ENCODE measurements at places on chromosomes 12 and 14.

DNA sequence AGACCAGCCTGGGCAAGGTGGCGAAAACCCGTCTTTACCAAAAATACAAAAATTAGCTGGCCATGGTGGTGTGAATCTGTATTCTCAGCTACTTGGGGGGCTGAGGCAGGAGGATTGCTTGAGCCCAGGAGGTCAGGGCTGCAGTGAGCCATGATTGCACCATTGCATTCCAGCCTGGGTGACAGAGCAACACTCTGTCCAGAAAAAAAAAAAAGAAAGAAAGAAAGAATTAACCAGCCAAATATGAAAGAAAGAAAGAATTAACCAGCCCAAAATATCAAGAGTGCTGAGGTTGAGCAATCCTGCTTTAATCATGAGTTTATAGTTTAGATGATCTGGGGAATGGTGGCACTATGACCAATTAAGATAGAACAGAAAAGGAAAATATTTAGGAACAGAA, 3.5 kb upstream of the ACTN1 start:
- DNase-seq, result no peak

GRCh38 chr14:82536566-82536965, 1002.9 kb upstream of the SEL1L start:
- DNase-seq, result no peak

DNA sequence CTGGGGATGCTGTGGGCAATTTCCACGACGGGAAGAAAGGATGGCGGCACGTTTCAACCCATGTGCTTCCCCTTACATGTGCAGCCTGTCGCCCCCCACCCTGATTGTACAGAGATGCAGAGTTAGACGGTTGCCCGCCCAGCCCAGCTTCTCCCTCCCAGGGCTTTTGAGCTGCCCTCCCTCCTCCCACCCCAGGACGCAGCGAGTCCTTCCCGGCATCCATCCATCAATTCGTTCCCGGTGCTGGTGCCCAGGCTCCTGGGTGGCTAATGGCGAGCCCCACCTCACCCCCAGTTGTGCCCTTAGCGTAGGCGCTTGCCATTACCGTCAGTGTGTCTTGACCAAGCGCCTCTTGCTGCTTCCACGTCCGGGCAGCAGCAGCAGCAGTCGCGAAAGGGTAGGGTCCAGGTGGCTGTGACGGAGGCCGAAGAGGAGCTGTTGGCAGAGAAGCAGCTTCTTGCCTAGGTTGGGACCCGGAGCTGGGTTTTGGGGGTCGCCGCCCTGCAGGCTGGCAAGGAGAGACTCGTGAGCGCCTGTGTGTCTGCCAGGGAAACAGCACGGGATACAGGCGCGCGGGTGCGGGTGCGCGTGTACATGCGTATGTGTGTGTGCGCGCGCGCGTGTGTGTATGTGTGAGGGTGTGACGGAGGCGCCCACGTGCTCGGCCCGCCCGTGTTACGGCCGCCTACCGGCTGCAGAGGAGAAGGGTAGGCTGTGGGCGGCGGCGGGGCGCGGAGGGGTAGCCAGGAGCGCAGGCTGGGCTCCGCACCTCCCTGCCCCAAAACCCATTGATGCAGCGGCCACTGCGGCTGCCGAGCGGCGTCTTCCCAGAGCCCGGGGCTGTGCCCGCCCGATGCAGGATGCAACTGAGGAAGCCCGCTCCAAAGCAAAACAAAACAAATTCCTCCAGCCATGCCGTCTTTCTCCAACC, at the start of gene SLC6A15:
TSS of gene SLC6A15 (minus strand) at position 602 of the 931 bp plus-strand sequence. CDS start 20,679 bp downstream, outside the sequence.
- DNase-seq, result peak; percentile 53

DNA sequence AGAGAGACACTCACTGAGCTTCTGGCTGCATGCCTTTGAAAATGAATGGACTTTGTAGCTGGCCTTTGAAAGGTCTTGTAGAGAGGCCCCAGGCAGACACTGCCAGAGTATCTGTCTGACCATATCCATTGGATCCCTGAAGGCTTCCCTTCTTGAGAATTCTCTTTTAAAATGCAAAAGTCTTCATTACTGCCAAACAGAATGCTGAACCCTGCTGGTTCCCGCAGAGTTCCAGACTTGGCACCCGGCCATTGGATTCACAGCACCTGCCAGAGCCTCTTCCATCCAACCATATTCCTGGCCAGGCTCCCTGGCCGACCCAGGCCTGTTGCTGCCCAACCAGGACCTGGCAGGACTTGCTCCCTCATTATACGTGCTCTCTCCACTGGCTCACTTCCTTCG, 182.5 kb downstream of the GXYLT1 start:
- no peak for DNase-seq

DNA sequence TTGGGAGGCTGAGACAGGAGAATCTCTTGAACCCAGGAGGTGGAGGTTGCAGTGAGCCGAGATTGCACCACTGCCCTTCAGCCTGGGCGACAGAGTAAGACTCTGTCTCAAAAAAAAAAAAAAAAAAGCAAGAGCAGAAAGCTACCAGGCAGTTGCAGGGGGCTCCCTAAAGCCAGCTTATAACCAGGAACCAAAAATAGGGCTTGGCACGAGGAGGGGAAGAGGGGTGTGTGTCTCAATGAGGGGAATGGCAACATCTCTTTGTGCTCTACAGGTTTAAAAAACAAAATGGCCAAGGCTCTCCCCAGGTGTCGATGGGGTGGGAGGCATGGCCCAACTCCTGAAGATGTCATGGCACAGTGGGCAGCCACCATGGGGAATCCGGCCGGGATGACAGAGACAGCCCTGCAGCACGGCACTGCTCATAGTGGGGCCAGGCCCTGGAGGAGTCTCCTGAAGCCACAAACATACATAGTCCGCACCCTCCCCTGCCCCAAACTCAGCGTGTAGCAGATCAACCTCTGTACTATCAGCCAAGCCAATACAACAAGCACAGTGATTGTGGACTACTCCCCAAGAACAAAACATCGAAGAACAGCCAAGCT, 16.0 kb upstream of the EIF5 start:
- no peak for DNase-seq

- DNase-seq, result no peak
Observed at GRCh38 chr12:75635606-75636444, 124.4 kb upstream of the KRR1 start.

- DNase-seq, result no peak
Observed at GRCh38 chr12:76143343-76144244, 59.1 kb upstream of the NAP1L1 start.

- DNase-seq, result no peak
Observed at GRCh38 chr14:73726025-73726961, 12.1 kb upstream of the PNMA1 start.

GRCh38 chr14:34619471-34619870, 10.5 kb downstream of the SNX6 start:
- no peak for DNase-seq

GRCh38 chr14:69715725-69716477, 51.0 kb upstream of the SRSF5 start:
- no peak for DNase-seq

GRCh38 chr14:77200406-77200985, 18.9 kb downstream of the TMEM63C start:
- DNase-seq, result no peak

DNA sequence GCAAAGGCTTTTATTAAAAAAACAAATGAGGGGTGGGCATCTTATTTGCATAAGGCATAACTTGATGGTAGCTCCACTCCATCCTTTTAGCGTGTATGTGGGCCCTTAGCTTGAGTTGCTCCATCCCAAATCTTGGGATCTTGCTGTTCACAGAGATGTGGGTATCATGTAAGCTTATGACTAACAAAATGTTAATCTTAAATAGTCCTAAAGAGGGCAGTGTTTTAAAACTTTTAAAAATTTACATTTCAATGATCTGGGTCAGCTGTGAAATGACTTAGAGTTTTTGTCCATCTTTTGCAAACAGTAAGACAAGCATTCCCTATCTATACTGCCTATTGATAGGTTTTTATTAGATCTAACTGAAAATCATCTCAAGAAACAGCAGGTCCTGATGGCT, 86.0 kb downstream of the SLCO1A2 start:
- peak; percentile 35 for DNase-seq

DNA sequence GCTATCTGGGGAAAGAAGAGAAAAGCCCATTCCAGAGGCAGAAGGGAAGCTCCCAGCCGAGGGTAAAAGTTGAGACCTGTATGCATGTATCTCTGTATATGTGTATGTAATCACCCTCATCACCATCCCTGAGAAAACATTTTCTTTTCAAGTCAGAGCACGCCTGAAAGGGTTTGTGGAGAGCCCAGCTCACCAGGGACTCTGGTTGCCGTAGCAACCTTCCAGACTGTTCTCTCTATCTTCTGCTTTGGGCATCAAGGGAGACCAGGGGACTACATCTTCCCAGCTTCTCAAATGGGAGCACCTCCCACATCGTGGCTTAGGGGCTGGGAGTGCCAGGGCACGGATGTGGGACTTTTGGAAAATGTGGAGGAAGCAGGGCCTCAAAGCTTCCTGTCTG, 93.5 kb downstream of the GALNT8 start:
- no peak for DNase-seq

DNA sequence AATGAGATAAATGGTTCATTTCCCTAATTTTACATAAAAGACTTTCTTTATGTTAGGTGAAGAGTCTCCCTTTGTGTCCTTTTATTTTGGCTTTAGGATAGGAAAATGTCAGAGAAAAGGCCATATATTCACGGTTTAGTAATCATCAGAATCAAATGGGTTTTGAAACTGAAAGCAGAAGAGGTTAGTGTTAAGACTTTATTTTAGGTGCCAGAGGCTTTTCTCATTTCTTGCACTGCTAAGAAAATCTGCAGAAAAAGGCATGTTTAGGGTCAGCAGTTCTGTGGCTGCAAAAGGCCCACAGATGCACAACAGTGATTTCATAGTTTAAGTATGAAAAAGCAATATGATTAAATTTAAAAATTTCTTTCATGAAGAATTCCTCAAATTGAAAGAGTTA, 80.4 kb upstream of the SINHCAF start:
- no peak for DNase-seq

- no peak for DNase-seq
Observed at GRCh38 chr12:84810611-84811010, 102.0 kb downstream of the SLC6A15 start.

DNA sequence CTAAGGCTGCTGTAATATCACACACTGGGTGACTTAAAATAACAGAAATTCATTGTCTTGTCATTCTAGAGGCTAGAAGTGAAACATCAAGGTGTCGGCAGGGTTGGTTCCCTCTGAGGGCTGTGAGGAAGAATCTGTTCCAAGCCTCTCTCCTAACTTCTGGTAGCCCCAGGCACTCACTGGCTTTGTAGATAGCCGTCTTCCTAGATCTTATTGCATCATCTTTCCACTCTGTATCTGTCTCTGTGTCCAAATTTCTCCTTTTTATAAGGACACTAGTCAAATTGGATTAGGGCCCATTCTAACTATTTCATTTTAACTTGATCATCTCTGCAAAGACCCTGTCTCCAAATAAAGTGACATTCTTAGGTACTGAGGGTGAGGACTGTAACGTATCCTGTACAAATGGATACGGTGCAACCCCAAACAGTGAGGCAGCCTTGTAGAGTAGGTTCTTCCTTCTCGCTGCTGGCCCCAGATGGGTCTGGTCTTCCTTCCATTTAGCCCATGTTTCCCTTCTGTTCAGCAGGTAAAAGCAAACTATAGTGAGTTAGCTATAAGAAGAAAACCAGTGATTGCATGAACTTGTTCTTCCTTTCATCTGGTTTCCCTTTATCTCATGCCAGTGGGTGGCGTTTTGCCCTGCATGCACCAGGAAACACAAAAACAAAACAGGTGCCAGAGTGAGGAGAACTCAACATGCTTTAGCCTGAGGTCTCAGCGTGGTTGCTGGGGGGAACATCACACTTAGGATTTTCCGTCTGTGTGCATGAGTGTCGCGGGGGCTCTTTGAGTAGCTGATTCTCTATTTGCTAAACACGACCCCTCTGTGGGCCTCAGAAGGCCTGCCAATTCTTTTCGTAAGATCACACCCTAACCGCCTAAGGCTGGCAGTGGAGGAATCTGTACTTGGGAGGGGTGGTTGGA, 19.5 kb downstream of the TTC9 start:
- DNase-seq, result no peak

DNA sequence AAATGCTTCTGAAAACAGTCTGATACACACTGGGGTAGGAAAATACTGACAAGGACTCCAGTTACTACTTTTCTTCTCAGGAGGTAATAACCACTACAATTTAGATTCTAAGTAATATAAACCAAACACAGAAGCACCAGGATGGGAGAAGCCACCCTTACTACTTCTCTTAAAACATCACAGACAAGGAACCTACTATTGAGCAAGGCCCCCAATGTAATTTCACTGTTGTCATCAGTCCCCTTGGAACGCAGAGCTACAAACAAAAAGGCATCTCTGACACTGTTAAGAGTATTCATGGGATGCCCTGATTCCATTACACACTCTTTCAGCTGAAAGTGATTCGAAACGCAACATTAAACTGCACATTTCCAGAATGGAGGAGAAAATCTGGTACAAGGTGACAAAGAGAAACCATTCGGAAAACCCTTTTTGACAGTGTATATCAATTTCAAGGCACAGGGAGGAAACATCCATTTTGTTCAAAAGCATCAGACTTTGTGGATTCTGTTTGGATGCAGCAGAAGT, 185.9 kb downstream of the PPM1H start:
- no peak for DNase-seq

Data from SW 1271 (cell line).